Lower lobe of right lung (tissue), 2 donors: ENCODE measurements at places on chromosomes 13 and 19. TPM values are rescaled to one million over a fixed set of nuclear protein-coding genes. Genes with fewer than 3 reads are reported as not detected.

Gene WDR62
- 1.3 TPM for total RNA-seq

DNA sequence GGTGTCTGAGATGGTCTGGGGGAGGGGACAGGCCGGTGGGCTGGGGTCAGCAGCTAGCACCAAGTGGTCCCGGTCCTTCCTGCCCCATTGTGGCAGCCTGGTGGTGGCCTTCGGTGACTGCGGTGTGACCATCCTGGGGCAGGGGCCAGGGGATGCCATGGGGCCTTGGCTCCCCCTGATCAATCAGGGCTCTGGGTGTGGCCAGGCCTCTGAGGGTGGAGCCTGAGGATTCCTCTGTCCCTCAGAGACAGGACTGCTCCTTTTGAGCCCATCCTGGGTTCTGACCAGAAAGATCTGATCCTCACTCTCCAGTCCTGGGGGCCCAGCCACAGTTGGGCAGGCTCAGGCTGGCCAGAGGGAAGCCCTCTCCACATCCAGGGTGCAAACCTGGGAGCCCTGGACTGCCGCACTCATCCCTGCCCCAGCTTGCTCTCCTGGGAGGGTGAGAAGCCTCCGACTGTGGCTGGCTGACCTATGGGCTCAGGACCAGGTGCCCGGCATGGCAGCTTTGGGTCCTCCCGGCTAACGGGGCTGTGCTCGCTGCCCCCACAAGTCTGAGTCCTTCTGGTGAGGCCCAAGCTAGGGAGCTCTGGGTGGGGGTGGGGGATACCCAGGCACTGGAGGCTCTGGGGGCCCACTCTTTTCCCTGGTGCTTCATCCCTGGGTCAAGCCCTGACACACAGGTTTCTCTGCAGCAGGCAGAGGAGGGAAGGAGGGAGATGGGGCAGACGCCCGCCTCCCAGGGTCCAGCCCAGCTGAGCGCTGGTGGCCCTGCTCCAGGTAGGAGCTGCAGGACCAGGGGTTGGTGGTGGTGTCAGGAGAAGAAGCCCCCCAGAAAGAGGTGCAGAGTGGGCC is 59.5 kb downstream of the IER2 start:
- no peak overlapping the region for H3K27ac ChIP-seq
- H3K4me1 ChIP-seq, result peaks cover 4% of the 10 kb centered on the region
- no peaks in the 10 kb centered on the region for H3K27me3 ChIP-seq
- no peak overlapping the region for H3K4me3 ChIP-seq
- DNase-seq, result no peak

DNA sequence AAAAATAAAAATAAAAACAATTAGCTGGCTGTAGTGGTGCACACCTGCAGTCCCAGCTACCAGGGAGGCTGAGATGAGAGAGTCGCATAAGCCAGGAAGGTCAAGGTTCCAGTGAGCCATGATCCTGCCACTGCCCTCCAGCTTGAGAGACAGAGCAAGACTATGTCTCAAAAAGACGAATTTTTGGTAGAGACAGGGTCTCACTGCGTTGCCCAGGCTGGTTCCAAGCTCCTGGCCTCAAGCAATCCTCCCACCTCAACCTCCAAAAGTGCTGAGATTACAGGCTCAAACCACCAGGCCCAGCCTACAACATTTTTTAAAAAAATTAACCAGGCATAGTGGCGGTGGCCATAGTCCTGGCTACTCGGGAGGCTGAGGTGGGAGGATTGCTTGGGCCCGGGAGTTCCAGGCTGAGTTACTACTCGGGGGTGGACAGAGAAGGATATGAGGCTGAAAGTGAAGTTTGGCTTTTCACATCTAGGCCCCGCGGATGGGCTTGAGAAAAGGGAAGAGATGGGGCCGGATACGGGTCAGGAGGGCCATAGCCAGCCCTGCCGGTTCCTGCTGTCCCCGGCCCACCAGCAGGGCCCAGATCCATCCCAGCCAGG is 10.2 kb downstream of the NDUFA11 start:
- peaks cover 14% of the 10 kb centered on the region for H3K27me3 ChIP-seq
- peaks cover 24% of the 10 kb centered on the region for H3K36me3 ChIP-seq
- no peak overlapping the region for H3K27ac ChIP-seq
- H3K4me1 ChIP-seq, result no peaks in the 10 kb centered on the region
- H3K4me3 ChIP-seq, result no peak overlapping the region
- DNase-seq, result no peak

GRCh38 chr13:113076681-113077401 is 28.8 kb upstream of the F7 start:
- H3K27me3 ChIP-seq, result no peaks in the 10 kb centered on the region
- no peak overlapping the region for H3K4me3 ChIP-seq
- no peaks in the 10 kb centered on the region for H3K4me1 ChIP-seq
- peaks cover 45% of the 10 kb centered on the region for H3K36me3 ChIP-seq
- DNase-seq, result peak; percentile 41
- no peak overlapping the region for H3K27ac ChIP-seq
